Karpas-422 (cell line): ENCODE measurements at places on chromosomes 5 and 9. TPM values are rescaled to one million over a fixed set of nuclear protein-coding genes. Genes with fewer than 3 reads are reported as not detected.

- no peak overlapping the region for H3K4me3 ChIP-seq
- no peaks in the 10 kb centered on the region for H3K36me3 ChIP-seq
- H3K4me1 ChIP-seq = no peaks in the 10 kb centered on the region
- no peak overlapping the region for H3K27ac ChIP-seq
- peak; percentile 60 for DNase-seq
- no peaks in the 10 kb centered on the region for H3K27me3 ChIP-seq
These were observed 42.2 kb downstream of the PTPN3 start for GRCh38 chr9:109455861-109456260.

DNA sequence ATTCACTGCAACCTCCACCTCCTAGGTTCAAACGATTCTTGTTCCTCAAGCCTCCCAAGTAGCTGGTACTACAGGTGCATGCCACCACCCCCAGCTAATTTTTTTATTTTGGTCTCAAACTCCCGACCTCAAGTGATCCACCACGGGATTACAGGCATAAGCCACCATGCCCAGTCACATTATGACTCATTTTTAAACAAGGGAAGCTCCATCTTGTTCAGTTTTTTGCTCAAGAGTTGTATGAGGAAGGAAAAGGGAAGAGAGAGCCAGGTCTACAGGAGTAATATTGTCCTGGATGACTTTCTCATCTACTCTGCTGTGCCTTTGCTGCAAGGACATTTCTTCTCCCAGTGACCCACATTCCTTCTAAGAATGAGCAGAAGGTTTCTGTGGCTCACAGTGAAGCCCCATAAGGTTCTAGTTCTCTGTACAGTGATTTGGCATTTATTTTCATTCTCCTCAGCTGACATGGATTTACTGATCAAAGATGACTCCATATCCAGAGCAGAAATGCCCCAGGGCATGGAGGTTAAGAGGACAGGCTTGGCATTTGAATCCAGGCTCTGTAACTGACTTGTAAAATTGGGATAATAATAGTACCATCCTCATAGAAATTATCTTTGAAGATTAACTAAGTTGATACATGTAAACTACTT lies 153.5 kb downstream of the CDH6 start:
- H3K4me1 ChIP-seq = no peaks in the 10 kb centered on the region
- 0 out of 2 replicates have a peak, but pooled peaks cover 4% of the 10 kb centered on the region for H3K27me3 ChIP-seq
- no peak overlapping the region for H3K4me3 ChIP-seq
- H3K36me3 ChIP-seq = no peaks in the 10 kb centered on the region
- no peak for DNase-seq

GRCh38 chr5:55350754-55351153 lies 43.0 kb downstream of the MTREX start:
- no peak for DNase-seq
- no peak overlapping the region for H3K4me3 ChIP-seq
- peaks cover 84% of the 10 kb centered on the region for H3K36me3 ChIP-seq
- no peak overlapping the region for H3K27ac ChIP-seq
- no peaks in the 10 kb centered on the region for H3K27me3 ChIP-seq

- 0 out of 2 replicates have a peak, but pooled peaks cover 7% of the 10 kb centered on the region for H3K36me3 ChIP-seq
- no peak overlapping the region for H3K27ac ChIP-seq
- no peaks in the 10 kb centered on the region for H3K27me3 ChIP-seq
- peaks cover 24% of the 10 kb centered on the region for H3K4me1 ChIP-seq
- H3K4me3 ChIP-seq = no peak overlapping the region
These were observed 98.7 kb downstream of the TLE4 start for GRCh38 chr9:79670269-79670961.

- H3K36me3 ChIP-seq = no peaks in the 10 kb centered on the region
- H3K4me1 ChIP-seq = peaks cover 72% of the 10 kb centered on the region
- DNase-seq = no peak
- no peak overlapping the region for H3K27ac ChIP-seq
- H3K4me3 ChIP-seq = no peak overlapping the region
These were observed 223.1 kb upstream of the DAP start for GRCh38 chr5:10984021-10984715.

Gene PAPPA
- 0.14 and 0.30 TPM in 2 replicates for total RNA-seq
